ENCODE measurements at places on chromosomes 4 and X. TPM values are rescaled to one million over a fixed set of nuclear protein-coding genes. Genes with fewer than 3 reads are reported as not detected.

ANK2 gene
- total RNA-seq = 102 TPM

UGT2B17 gene
- total RNA-seq = not detected

DCX gene
- total RNA-seq = not detected

ZNF141 gene
- total RNA-seq = 33.6 TPM

DNA sequence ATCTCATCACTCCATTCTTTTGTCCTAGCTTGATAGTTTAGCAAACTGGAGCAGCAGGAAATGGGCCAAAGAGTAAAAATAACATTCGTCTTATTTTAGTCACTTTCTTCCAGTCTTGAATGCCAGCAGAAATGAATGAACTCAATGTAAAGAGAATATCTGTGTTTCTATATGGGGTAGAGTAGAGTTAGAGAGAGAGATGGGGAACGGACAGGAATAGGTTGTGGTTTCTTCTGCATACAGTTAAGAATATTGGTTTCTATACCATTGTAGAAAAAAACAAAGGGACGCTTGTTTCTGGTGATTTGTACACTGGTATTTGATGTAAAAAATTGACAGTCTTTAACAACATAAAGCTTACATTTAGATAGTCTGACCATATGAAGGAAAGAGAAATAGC lies 8.9 kb downstream of the GPR174 start:
- H3K4me3 ChIP-seq = no peak overlapping the region
- no peak for DNase-seq
- H3K27ac ChIP-seq = no peak overlapping the region
- no peaks in the 10 kb centered on the region for H3K36me3 ChIP-seq

GRCh38 chr4:106366026-106366425 lies 2.6 kb downstream of the GIMD1 start:
- no peaks in the 10 kb centered on the region for H3K4me1 ChIP-seq
- no peaks in the 10 kb centered on the region for H3K36me3 ChIP-seq
- H3K4me3 ChIP-seq = no peak overlapping the region
- no peak for DNase-seq
- H3K27ac ChIP-seq = no peak overlapping the region

DNA sequence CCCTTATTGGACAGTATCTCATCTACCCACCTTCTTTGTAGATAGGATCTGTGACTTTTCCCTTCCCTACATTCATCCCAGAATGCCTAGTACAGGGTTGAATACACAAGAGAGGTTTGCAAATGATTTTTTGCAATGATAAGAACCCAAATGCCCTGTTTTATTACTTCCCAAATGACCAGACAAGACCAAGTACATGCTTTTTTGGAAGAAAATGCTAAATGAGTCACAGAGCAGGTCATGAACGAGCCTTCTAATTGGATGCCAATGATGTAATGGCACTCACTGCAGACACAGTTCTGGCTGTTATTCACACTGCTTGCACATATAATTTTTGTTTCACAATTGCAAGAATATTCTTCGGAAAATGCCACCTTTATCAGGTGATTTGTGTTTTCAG lies 17.8 kb upstream of the GABRQ start:
- no peaks in the 10 kb centered on the region for H3K4me1 ChIP-seq
- H3K27ac ChIP-seq = no peak overlapping the region
- H3K27me3 ChIP-seq = no peaks in the 10 kb centered on the region

DNA sequence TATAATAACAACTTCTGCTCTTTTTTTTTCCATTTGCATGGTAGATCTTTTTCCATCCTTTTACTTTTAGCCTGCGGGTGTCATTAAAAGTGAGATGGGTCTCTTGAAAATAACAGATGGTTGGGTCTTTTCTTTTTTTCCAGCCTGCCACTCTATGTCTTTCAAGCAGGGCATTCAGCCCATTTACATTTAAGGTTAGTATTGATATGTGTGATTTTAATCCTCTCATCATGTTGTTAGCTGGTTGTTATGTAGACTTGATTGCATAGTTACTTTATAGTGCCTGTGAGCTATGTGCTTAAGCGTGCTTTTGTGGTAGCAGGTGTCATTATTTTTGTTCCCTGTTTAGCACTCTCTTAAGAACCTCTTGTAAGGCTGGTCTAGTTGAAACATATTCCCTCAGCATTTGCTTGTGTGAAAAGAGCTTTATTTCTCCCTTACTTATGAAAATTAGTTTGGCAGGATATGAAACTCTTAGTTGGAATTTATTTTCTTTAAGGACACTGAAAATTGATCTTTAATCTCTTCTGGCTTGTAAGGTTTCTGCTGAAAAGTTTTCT lies 326.1 kb downstream of the SH3BGRL start:
- no peaks in the 10 kb centered on the region for H3K27me3 ChIP-seq
- no peak overlapping the region for H3K4me3 ChIP-seq
- no peak overlapping the region for H3K27ac ChIP-seq
- H3K36me3 ChIP-seq = no peaks in the 10 kb centered on the region
- no peaks in the 10 kb centered on the region for H3K4me1 ChIP-seq
- no peak for DNase-seq

- DNase-seq = peak; percentile 31
- H3K4me1 ChIP-seq = no peaks in the 10 kb centered on the region
- no peaks in the 10 kb centered on the region for H3K27me3 ChIP-seq
- H3K27ac ChIP-seq = no peak overlapping the region
- no peaks in the 10 kb centered on the region for H3K36me3 ChIP-seq
Measured at GRCh38 chr4:41661442-41662076, 87.0 kb downstream of the PHOX2B start.

- no peaks in the 10 kb centered on the region for H3K27me3 ChIP-seq
- DNase-seq = no peak
- no peak overlapping the region for H3K4me3 ChIP-seq
- H3K36me3 ChIP-seq = no peaks in the 10 kb centered on the region
Measured at GRCh38 chr4:121706595-121707021, 9.8 kb upstream of the ANXA5 start.

DNA sequence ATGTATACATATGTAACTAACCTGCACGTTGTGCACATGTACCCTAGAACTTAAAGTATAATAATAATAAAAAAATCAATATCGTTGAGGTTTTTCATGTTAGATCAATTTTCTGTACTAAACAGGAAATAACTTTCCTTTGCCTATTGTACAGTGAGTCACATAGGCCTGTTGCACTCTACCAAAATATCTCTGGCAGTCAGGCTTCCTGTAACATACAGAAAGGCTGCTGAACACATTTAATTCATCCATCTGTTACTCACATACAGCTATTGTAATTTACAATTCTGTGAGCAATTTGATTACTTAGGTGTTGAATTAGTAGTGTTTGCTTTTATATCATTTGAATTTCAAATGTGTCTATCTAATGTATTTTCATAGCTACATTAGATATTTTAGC lies 427.8 kb downstream of the TMA16 start:
- H3K36me3 ChIP-seq = no peaks in the 10 kb centered on the region
- H3K4me1 ChIP-seq = no peaks in the 10 kb centered on the region
- H3K27ac ChIP-seq = no peak overlapping the region
- no peaks in the 10 kb centered on the region for H3K27me3 ChIP-seq
- no peak overlapping the region for H3K4me3 ChIP-seq

GRCh38 chr4:15253349-15253748 lies 174.5 kb upstream of the C1QTNF7 start:
- H3K4me3 ChIP-seq = no peak overlapping the region
- no peaks in the 10 kb centered on the region for H3K4me1 ChIP-seq
- no peaks in the 10 kb centered on the region for H3K36me3 ChIP-seq
- H3K27me3 ChIP-seq = no peaks in the 10 kb centered on the region
- no peak for DNase-seq

Measured in ovary (tissue), 10 donors.